ENCODE measurements at places on chromosomes 6 and 20. TPM values are rescaled to one million over a fixed set of nuclear protein-coding genes. Genes with fewer than 3 reads are reported as not detected.
A peak's percentile ranks its signal among the peaks of the same experiment; 100 is the strongest.

MAP7 gene
- polyA plus RNA-seq: 9.1 TPM

DNA sequence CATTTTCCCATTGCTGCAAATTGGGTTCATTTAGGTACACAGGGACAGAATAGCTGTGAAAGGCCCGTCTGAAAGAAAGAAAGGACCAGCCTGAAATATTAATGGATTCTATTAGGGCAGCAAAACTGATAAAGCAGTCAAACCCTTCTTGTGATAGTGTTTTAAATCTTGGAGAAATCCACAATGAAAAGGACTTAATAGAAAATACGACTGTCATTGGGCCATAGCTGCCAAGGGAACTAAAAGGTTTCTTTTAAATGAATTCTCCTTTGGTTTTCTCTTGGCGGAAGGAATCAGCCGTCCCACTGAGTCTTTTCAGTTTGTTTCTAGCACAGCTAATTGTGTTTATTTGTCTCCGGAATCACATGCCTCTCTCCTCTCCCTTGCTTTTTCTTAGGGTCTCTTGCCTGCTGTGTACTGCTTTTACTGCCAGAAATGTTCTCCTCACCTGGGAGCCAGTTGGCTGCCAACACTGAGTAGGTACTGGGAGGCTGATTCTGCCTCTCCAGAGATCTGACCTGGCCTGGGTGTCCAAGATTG is 11.3 kb downstream of the PAQR8 start:
- DNase-seq: no peak

- DNase-seq: no peak
Observed at GRCh38 chr6:106252687-106253086, 72.9 kb downstream of the ATG5 start.

ATP9A gene
- polyA plus RNA-seq: 1.1 TPM

- DNase-seq: no peak
Observed at GRCh38 chr6:150826788-150827187, 38.7 kb upstream of the MTHFD1L start.

RSPO4 gene
- 0.07 TPM for polyA plus RNA-seq

GRCh38 chr6:144189351-144189750 is 39.0 kb downstream of the STX11 start:
- no peak for DNase-seq

DNA sequence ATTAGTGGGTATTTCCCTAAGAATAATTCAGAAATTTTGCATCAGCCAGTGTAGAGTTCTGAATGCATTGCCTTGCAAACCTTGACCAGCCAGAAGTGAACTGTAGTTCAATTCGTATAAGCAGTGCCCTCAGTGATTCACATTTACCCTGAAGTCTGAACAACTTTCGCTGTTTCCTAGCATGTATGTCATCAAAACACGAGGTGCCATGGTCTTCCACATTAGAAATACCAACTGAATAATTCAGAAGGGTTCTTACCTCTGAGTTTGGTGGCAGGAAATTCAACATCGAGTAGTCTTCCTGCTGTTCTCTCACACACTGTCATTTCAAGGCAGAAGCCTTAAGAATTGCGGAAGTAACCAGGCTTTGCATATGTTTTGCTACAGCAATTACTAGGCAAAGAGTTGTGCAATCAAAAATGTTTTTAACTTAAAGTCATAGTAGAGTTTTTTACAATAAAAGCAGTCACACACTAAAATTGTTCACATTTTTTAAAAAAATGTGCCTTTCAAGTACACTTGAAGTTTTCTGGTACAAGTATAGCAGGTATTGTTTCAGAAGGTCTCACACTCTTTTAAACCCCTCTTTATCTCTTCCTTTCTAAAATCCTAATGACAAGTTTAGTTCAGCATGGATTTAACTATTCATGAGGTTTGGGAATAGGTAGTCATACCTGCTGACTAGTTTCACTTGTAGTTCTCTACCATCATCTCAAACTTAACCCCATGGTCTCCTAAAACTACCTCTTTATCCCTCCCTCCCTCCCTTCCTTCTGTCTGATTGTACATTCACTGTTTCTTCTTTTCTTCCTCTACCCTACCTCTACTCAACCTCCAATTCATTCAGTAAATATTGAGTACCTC is 118.3 kb downstream of the STXBP5 start:
- peak; percentile 35 for DNase-seq

- DNase-seq: no peak
Observed at GRCh38 chr6:2797564-2798031, 32.4 kb downstream of the WRNIP1 start.

DNA sequence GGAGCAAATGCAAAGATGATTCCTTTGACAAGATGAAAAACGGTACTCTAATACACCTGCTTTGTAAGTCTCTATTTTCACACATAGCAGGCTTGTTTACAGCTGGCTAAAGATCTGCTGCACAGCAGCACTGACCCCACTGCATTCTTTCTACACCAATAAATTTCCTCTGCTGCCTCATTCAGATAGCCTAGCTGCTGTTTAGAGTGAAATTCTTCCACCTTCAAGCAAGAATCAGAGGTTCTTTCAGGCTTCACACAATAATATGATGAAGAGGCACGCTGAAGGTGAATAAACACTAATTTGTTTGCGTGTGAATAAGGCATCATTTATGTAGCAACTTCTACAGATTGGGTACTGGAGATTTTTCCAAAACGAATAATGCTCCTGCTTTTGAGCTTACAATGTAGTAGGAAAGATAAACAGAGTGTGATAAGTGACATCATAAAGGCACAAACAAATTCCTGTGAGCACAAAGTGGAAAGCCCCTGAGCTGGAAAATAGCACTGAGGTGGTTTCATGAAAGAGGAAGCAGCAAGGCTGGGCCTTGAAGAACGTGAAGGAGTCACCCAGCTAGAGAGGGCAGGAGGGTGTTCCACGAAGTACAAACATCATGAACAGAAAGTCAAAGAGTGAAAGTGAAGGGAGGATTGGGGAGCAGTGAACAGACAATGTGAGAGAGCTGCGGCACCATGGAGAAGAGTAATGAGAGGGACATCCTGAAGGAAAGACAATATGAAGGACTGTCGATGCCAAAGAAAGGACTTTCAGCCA is 543.4 kb downstream of the CD83 start:
- no peak for DNase-seq

DNA sequence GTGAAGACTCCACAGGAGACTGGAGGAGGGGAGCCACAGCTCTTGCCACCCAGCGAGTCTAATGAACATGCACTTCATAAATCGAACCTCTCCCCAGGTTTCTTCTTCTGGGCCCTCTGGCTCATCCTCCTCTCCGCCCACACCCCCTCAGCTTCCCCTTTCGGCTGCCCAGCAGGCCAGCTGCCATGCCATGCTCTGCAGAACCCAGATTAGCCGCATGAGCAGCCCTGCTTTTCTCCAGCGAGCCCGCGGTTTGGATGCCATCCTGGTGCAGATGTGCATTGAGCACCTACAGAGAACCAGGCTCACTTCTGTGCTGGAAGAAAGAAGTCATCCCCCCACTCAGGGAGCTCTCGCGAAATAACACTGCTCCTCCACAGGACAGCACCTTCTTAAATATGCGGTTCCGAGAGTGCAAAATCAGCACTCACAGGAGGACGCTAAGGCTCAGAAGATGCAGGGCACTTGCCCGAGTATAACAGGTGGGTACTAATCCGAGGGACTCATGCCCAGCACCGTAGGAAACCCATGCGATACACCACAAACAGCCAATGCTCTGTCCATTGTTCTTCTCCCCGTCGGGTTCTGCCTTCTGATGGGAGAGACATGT is 143.0 kb upstream of the THBS2 start:
- no peak for DNase-seq

DNA sequence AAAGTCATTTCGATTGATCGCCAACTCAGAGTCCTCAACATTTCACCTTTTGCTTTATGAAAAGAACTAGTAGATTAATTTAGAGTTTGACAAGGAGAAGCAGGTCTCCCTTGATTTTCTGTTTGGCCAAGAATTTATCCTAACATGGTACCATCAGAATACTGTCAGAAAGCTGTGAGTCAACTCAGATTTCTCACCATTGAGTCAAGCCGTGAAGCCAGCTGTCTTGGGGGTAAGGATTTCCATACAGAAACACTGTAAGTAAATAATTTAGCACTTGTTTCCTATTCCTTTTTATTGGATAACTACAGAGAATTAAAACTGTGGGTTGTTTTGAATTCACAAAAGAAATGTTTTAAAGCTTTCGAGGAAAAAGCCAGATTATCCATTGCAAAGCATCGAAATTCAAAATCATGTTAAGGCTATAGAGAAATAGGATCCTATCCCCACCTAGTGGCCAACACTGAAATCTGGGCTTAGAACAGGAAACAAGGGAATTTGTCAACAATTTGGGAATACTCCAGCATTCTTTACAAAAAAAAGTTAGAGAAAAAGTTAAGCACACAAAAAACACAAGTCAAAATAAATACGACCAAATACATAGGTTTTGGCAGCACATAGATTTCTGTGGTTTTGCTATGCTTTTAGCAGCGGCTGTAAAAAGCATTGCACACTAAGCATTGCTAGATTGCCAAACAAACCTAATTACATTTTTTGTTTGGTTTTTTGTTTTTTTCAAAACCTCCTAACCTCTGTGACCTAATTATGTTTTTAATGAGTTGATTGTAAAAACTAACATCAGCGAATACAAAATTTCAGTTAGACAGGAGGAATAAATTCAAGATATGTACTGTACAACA is 44.2 kb downstream of the COL11A2 start:
- no peak for DNase-seq

DNA sequence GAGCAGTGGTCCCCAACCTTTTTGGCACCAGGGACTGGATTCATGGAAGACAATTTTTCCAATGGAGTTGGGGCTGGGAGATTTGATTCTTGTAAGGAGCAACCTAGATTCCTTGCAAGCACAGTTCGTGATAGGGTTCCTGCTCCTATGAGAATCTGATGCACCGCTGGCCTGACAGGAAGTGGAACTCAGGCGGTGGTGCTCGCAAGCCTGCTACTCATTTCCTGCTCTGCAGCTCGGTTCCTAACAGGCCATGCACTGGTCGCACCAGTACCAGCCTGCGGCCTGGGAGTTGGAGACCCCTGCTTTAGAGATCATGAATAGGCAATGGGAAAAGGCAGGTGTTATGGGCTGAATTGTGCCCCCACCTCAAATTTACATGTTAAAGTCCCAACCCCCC is 131.2 kb downstream of the PFDN4 start:
- no peak for DNase-seq

SOBP gene
- polyA plus RNA-seq: not detected

- DNase-seq: peak; percentile 30
Observed at GRCh38 chr6:111880181-111880888, 7.1 kb upstream of the FYN start.

- no peak for DNase-seq
Observed at GRCh38 chr20:46054606-46055005, 25.6 kb downstream of the SLC12A5 start.

GRCh38 chr6:122020588-122021264 is 378.7 kb upstream of the HSF2 start:
- DNase-seq: no peak

PRDM13 gene
- polyA plus RNA-seq: not detected

DNA sequence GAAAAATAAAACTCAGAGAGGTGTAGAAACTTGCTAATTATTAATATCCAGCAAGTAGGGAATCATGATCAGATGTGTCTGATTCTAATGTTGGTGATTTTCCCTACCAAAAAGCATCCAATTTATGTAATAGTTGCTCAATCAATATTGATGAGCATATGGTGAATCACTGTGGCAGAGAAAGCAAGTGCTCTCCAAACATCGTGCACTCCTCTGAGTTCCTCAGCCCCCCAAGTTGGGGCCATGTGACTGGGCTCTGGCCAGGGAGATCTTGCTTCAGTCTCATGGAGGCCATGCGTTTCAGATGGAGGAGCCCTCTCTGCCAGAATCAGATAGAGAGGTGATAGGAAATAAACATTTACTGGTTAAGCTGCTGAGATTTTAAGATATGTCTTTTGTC is 133.2 kb upstream of the LY86 start:
- no peak for DNase-seq

ZBTB22 gene
- 8.4 TPM for polyA plus RNA-seq

MCUR1 gene
- polyA plus RNA-seq: 18.0 TPM

BYSL gene
- polyA plus RNA-seq: 39.2 TPM

GRCh38 chr6:167148997-167149396 is 8.8 kb downstream of the GPR31 start:
- DNase-seq: no peak

DTD1 gene
- 80.8 TPM for polyA plus RNA-seq

EYA4 gene
- not detected for polyA plus RNA-seq

DNA sequence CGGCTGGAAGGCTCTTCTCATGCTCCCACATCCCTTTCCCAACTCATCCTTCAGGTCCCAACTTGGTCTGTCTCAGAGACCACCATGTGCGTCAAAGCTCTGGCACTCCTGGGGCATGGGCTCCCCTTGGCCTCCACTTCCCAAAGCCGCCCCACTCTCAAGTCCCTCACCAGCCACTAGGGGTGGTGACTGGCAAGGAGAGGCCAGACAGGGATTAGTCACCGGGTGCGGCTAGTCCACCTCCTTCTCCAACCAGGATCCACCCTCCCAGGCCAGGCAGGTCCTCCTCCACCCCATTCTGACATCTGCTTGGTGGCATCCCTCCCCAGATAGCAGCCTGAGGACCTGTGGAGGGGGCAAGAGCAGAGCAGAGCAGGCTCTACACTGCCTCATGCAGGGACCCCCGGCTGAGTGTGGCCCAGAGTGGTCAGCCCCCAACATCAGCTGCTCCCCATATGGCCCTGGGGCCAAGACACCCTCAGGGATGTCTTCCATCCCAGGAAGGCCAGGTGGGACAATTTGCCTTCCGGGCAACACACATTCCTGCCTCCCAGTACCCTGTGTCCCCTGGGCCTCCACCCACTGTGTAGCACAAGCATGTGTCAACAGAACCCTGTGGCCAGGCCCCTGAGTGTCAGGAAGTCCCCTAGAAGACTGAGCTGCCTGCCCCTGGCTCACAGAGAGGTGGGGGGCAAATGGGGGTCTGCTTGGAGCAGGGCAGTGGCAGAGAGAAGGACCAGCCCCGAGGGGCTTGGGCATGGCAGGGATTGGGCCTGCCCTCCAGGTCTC is 29.2 kb downstream of the YTHDF1 start:
- peak; percentile 28 for DNase-seq

CENPQ gene
- 8.9 TPM for polyA plus RNA-seq

GRCh38 chr6:22357724-22358189 is 60.9 kb upstream of the PRL start:
- no peak for DNase-seq

GRCh38 chr20:46710153-46710913 is 884 bp downstream of the SLC2A10 start:
- no peak for DNase-seq

EMILIN3 gene
- 0.03 TPM for polyA plus RNA-seq

DNA sequence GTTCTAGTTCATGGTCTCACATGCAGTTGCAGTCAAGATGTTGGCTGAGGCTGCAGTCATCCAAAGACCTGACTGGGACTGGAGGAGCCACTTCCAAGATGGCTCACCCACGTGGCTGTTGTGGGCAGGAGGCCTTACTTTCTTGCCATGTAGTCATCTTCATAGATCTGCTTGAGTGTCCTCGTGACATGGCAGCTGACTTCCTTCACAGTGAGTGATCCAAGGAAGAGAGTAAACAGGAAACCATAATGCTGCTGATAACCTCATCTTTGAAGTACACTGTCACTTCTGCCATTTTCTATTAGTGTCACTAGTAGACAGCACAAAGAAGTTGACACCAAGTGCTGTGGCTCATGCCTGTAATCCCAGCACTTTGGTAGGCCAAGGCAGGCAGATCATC is 40.1 kb upstream of the AKIRIN2 start:
- DNase-seq: no peak

All from foreskin keratinocyte (primary cell).